IPS DF 6.9 (cell line): ENCODE measurements at places on chromosomes 13 and 19.

GRCh38 chr13:112722433-112723263, 32.8 kb downstream of the ATP11A start:
- H3K27me3 ChIP-seq, result no peaks in the 10 kb centered on the region
- H3K4me1 ChIP-seq, result peaks cover 10% of the 10 kb centered on the region
- no peaks in the 10 kb centered on the region; the same call in 1 of the 2 replicates for H3K36me3 ChIP-seq
- DNase-seq, result no peak
- H3K27ac ChIP-seq, result no peak overlapping the region

DNA sequence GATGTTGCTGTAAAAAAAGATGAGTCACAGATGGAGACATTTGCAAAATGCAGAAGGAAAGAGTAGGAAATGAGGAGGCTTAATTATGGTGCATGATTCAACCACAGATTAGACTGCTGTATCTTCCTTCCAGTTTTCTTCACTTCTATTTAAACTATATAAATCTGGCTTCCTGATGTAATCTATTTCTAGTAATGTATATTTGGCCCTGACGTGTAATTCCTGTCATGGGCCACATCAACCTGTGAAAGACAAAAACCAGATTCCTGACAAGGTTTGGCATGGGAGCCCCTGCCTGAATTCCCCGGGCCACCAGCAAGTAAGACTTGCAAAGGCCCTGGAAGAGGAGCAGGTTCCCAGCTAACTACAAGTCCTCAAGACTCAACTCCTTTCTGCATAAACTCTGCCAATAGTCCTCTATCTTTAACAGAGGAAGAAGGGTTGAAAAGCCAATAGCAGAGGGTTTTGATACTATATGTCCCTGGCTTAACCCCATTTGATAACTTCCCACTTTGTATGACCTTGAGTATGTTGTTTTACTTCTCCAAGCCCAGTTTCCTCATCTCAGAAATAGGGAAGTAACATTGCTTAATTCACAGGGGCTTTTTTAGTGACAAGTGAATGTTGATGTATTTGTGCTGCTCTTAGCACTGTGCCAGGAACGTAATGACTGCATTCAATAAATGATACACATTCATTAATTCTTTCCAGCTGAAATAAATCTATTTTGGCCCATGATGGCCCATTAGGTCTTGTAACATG, 172.7 kb downstream of the SPRY2 start:
- no peak overlapping the region for H3K4me3 ChIP-seq
- H3K27ac ChIP-seq, result no peak overlapping the region
- no peaks in the 10 kb centered on the region for H3K36me3 ChIP-seq
- no peaks in the 10 kb centered on the region for H3K4me1 ChIP-seq

GRCh38 chr19:15154002-15154612, 46.7 kb downstream of the NOTCH3 start:
- no peaks in the 10 kb centered on the region for H3K4me1 ChIP-seq
- no peaks in the 10 kb centered on the region for H3K27me3 ChIP-seq
- no peak overlapping the region for H3K4me3 ChIP-seq
- no peaks in the 10 kb centered on the region for H3K36me3 ChIP-seq
- no peak overlapping the region for H3K27ac ChIP-seq

GRCh38 chr19:44050740-44051649, 841 bp upstream of the ZNF223 start:
- no peaks in the 10 kb centered on the region for H3K36me3 ChIP-seq
- H3K4me3 ChIP-seq, result peak overlapping the region; percentile 24; the same call in 1 of the 2 replicates

DNA sequence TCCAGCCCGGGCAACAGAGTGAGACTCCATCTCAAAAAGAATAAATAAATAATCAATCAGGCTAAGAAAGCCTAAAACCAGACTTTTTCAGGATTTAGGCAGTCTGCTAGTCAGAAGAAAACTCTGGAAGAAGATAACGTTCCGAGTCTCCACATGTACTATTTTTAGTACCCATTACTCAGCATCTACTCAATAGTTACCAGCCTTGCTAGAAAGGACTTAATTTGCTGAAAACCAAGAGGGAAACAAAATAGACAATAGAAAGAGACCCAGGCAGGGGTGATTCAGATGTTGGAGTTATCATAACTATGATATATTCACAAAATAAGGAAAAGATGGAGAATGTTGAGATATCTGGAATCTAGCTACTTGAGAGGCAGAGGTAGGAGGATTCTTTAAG, 3.6 kb upstream of the LIN7B start:
- H3K27ac ChIP-seq, result no peak overlapping the region
- H3K4me1 ChIP-seq, result peaks cover 3% of the 10 kb centered on the region; the same call in 1 of the 2 replicates
- H3K36me3 ChIP-seq, result peaks cover 27% of the 10 kb centered on the region
- H3K27me3 ChIP-seq, result no peaks in the 10 kb centered on the region
- no peak for DNase-seq

- H3K27ac ChIP-seq, result no peak overlapping the region
- peak overlapping the region; percentile 1; the same call in 1 of the 2 replicates for H3K4me3 ChIP-seq
- DNase-seq, result peak; percentile 66
- H3K27me3 ChIP-seq, result no peaks in the 10 kb centered on the region
- H3K36me3 ChIP-seq, result no peaks in the 10 kb centered on the region
Measured at GRCh38 chr19:19956434-19957075, 55.8 kb downstream of the ZNF93 start.

- no peak overlapping the region for H3K27ac ChIP-seq
- H3K4me1 ChIP-seq, result no peaks in the 10 kb centered on the region
- no peaks in the 10 kb centered on the region for H3K27me3 ChIP-seq
Measured at GRCh38 chr13:32019612-32020233, 11.9 kb upstream of the FRY start.

DNA sequence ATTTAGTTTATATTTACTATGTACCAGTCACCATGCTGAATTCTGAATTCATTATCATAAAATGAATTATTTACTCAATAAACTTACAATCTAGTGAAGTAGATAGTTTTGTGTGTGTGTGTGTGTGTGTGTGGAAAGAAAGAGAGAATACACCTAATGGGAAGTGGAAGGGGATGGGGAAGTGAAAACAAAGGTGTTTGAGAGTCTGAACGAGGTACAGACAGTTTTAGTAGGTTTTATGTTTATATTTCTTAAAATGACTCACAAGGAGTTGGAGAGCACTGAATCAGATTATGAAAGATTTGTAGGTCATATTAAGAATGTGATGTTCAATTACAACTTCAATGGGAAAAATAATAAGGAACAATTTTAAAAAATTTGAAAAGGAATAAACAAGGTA, 1753.0 kb downstream of the SLITRK1 start:
- H3K27me3 ChIP-seq, result no peaks in the 10 kb centered on the region
- H3K4me1 ChIP-seq, result no peaks in the 10 kb centered on the region
- DNase-seq, result no peak
- H3K27ac ChIP-seq, result no peak overlapping the region
- H3K4me3 ChIP-seq, result no peak overlapping the region

GRCh38 chr13:72782717-72783116, 784 bp downstream of the PIBF1 start:
- no peaks in the 10 kb centered on the region for H3K27me3 ChIP-seq
- H3K4me1 ChIP-seq, result no peaks in the 10 kb centered on the region; the same call in 1 of the 2 replicates
- DNase-seq, result no peak

DNA sequence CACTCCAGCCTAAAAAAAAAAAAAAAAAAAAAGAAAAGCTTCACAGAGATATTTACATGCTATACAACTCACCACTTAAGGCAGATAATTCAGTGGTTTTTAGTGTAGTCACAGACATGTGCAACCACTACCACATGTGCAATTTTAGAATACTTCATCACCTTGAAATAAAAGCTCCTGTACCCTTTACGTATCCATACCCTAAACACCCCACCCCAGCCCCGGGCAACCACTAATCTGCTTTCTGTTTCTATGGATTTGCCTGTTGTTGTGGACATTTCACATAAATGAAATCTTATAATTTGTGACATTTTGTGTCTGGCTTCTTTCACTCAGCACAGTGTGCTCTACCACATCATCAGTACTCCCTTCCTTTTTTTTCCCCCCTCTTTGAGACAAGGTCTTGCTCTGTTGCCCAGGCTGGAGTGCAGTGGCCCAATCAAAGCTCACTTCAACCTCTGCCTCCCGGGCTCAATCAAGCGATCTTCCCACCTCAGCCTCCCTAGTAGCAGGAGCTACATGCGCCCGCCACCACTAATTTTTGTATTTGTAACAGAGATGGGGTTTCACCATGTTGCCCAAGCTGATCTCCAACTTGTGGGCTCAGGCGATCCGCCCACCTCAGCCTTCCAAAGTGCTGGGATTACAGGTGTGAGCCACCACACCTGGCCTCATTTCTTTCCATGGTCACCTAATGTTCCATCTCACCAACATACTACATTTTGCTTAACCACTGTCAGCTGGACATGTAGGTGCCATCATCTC, 4.0 kb downstream of the DDX39A start:
- H3K27me3 ChIP-seq, result no peaks in the 10 kb centered on the region
- peaks cover 30% of the 10 kb centered on the region for H3K36me3 ChIP-seq
- H3K27ac ChIP-seq, result no peak overlapping the region

GRCh38 chr13:78370231-78370630, 233.1 kb downstream of the POU4F1 start:
- DNase-seq, result no peak
- H3K4me1 ChIP-seq, result no peaks in the 10 kb centered on the region
- H3K27me3 ChIP-seq, result no peaks in the 10 kb centered on the region
- no peak overlapping the region for H3K27ac ChIP-seq
- H3K36me3 ChIP-seq, result no peaks in the 10 kb centered on the region

GRCh38 chr13:48829536-48829935, 146.2 kb upstream of the FNDC3A start:
- DNase-seq, result no peak
- no peaks in the 10 kb centered on the region for H3K36me3 ChIP-seq
- H3K4me1 ChIP-seq, result no peaks in the 10 kb centered on the region
- H3K27me3 ChIP-seq, result no peaks in the 10 kb centered on the region

- DNase-seq, result no peak
- H3K4me1 ChIP-seq, result no peaks in the 10 kb centered on the region
- H3K27me3 ChIP-seq, result no peaks in the 10 kb centered on the region
- H3K36me3 ChIP-seq, result no peaks in the 10 kb centered on the region; the same call in 1 of the 2 replicates
- no peak overlapping the region for H3K27ac ChIP-seq
Measured at GRCh38 chr13:111650626-111651025, 330.2 kb downstream of the TEX29 start.

- H3K4me1 ChIP-seq, result no peaks in the 10 kb centered on the region
- no peak for DNase-seq
- no peak overlapping the region for H3K4me3 ChIP-seq
- H3K27ac ChIP-seq, result no peak overlapping the region
- no peaks in the 10 kb centered on the region for H3K27me3 ChIP-seq
Measured at GRCh38 chr19:47890865-47891621, 4.9 kb upstream of the SULT2A1 start.

- H3K36me3 ChIP-seq, result no peaks in the 10 kb centered on the region
- H3K4me1 ChIP-seq, result no peaks in the 10 kb centered on the region
- no peak overlapping the region for H3K4me3 ChIP-seq
- no peak overlapping the region for H3K27ac ChIP-seq
Measured at GRCh38 chr13:100138859-100139491, 50.1 kb downstream of the PCCA start.

DNA sequence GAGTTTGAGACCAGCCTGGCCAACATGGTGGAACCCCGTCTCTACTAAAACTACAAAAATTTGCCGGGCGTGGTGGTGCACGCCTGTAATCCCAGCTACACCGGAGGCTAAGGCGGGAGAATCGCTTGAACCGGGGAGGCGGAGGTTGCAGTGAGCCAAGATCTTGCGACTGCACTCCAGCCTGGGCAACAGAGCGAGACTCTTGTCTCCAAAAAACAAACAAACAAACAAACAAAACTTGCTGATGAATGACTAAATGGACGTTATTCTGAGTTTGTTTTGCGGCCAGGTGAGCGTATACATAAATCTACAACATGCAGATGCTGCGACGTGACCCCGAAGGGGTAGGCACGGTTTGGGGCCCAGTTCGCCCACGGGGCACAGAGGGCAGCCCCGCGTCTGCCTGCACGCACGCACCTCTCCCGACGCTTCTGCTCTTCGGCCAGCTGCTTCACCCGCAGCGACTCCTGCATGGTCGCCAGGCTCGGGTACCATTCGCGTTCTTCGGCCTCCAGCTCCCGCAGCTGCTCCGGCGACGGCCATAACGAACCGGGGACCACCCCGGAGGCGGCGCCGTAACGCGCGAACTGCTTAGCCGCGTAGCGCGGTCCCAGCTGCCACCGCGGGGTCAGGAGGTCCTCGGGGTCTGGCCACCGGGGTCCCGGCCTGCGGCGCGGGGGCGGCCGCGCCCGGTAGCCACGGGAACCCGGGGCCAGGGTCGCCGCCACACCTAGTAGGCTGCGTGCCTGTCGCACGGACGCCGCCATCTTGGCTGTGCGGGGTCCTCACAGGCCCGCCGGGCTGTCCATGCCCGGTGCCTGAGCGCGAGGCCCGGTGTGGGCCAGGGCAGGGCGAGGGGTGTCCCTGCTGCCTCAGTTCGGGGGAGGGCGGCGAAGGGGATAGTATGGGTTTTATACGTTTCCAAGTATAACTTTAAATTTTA, at the start of gene GADD45GIP1:
TSS of gene GADD45GIP1 (minus strand) at position 778 of the 943 bp plus-strand sequence. CDS start at position 767, 11 bp downstream.
- H3K36me3 ChIP-seq, result peaks cover 12% of the 10 kb centered on the region; the same call in 1 of the 2 replicates
- H3K27ac ChIP-seq, result no peak within 1 kb of the TSS
- no peaks in the 10 kb centered on the region for H3K27me3 ChIP-seq
- 0 out of 2 replicates have a peak, but pooled peaks cover 2% of the 10 kb centered on the region for H3K4me1 ChIP-seq

DNA sequence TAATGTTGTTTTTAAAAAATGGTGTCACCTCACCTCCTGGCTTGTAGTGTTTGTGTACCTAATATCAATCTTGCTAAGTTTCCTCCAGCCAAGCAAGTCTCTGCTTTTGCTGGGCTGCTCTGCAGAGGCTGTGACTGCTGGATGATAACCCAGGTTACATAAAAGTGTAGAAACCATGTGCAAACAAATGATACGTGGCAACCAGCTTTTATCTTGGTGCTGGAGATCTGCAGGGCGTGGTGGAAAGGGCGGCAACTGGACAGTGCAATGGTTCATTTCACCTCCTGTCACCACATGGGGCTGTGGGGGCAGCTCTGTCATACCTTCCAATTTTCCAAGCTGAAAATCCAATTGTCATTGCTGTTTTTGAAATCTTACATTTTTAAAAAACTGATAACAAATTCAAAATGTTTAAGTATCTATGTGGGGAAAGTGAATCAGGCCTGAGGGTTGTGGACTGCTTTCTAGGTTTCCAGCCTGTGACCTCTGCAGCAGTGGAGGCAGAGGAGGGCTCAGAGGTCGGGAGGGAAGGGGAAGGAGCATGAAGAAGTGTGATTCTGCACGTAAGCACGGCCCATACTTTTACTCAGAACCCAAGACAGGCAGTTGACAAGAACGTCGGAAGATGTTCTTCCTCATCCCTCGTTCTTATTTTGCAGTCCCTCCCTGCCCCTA, 9.7 kb downstream of the GPR42 start:
- no peaks in the 10 kb centered on the region for H3K27me3 ChIP-seq
- no peaks in the 10 kb centered on the region; the same call in 1 of the 2 replicates for H3K4me1 ChIP-seq
- H3K27ac ChIP-seq, result no peak overlapping the region
- H3K4me3 ChIP-seq, result no peak overlapping the region

DNA sequence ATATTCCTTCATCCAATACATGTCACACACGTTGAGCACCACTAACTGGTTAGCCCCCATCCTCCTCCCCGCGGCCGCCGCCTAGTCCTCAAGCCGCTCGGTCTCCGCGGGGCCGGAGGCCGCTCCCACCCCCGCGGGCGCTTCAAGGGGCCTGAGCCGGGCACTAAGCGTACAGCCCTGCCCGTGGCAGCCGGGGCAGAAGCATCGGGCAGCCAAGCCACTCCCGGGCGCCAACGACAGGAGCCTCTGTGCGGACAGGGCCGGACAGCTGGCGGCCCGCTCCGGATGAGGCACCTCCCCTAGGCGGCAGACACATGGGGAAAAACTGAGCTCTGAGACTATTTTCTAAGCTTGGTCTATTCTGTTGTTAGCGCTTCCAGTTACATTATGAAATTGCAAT, 2.8 kb upstream of the ZNF543 start:
- DNase-seq, result no peak
- H3K27me3 ChIP-seq, result no peaks in the 10 kb centered on the region
- H3K4me1 ChIP-seq, result no peaks in the 10 kb centered on the region
- no peaks in the 10 kb centered on the region for H3K36me3 ChIP-seq

- no peak overlapping the region for H3K4me3 ChIP-seq
- DNase-seq, result no peak
- H3K36me3 ChIP-seq, result no peaks in the 10 kb centered on the region
- H3K4me1 ChIP-seq, result peaks cover 3% of the 10 kb centered on the region; the same call in 1 of the 2 replicates
- peaks cover 80% of the 10 kb centered on the region for H3K27me3 ChIP-seq
Measured at GRCh38 chr13:27822873-27823311, 30.6 kb downstream of the GSX1 start.
